CD4-positive, alpha-beta T cell treated with Interleukin-2 at 100 ng/mL for 4 hours (primary cell): ENCODE measurements at places on chromosomes 12 and 14.

GRCh38 chr12:49588281-49588680, 17.2 kb downstream of the FAM186B start:
- DNase-seq = no peak

DNA sequence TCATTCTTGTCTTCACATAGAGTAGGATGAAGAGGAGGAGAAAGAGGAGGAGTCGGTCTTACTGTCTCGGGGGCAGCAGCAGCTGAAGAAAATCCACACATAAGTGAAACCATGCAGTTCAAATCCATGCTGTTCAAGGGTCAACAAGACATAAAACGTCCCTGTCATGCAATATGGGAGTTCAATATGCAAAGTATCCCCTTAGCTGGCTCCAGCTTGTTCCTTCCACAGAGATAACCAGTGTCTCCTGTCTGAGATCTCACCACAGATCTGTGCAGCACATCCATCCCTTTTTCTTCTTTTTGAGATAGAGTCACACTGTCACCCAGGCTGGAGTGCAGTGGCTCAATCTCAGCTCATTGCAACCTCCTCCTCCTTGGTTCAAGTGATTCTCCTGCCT, 357.5 kb downstream of the GALC start:
- DNase-seq = no peak

DNA sequence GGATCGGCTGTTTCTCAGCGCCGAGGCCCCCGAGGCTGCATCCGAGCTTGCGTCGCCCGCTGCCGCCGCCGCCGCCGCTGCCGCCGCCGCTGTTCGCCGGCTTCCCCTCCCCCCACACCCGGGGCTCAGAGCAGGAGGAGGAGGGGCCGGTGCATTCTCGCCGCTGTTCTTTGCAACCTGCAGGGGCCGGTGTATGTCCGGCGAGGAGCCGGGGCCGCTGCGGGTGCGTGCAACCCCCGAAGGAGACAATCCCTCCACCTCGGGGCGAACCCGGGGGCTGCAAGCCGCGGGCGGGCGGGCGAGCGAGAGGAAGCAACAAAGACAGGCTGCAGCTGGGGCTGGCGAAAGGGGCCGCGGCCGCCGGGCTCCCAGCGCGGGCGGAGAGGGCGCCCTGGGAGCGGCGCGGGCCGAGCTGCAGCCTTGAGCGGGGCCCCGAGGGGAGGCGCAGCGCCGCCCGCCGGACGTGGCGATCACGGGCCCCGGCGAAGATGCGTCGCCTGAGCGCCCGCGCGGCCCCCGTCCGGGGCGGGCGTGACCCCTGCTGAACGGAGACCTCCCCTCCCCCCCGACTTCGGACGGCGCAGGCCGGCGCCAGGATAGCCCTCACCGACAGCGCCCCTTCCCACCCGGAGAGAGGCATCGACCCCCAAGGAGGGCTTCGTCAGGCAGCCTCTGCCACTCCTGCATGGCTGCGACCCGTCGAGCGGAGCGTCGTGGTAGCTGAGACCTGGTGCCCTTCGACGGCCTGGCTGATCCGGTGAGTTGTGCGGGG, 702 bp downstream of the FAM222A start:
- peak; percentile 42 for DNase-seq

DNA sequence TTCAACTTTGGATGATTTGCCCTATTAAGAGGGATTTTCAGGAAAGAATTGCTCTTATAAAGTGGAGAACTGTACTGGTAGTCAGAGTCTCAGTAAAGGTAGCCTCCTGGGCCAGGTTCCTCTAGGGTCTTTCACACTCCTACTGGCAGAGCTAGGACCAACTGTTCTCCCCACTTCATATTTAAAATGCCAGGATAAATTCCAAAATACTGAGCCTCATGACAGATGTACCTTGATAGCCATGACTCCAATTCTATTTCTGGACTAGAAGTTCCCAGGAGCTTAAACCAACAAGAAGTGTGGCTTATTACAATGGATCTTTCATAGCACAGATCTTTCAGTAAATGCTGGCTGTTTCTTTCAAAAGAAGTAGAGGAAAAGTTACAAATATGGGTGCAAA, 126.5 kb downstream of the C12orf75 start:
- DNase-seq = no peak

- no peak for DNase-seq
These were observed 8.7 kb downstream of the SHMT2 start for GRCh38 chr12:57237932-57238853.

DNA sequence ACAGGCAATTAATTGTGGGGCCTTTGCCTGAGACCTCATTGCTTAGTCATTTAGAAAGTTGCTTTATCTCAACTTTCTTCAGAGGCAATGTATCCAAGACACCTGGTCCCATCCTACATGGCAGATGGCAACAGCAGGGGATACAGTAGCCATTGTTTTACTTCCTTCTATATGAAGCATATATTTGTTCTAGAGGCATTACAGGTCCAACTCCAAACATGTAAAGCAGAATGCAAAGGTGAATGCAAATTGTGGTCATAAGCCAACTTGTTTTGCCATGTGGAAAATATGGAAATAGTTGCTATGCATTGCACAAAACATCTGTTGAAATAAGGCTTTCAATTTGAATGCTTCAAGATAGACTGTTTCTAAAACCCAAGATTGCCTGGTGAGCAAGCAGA, 109.8 kb upstream of the BCAT1 start:
- DNase-seq = no peak

- DNase-seq = no peak
These were observed 14.7 kb upstream of the ASIC1 start for GRCh38 chr12:50042693-50043092.

GRCh38 chr14:88195676-88196075, 127.4 kb downstream of the KCNK10 start:
- no peak for DNase-seq

DNA sequence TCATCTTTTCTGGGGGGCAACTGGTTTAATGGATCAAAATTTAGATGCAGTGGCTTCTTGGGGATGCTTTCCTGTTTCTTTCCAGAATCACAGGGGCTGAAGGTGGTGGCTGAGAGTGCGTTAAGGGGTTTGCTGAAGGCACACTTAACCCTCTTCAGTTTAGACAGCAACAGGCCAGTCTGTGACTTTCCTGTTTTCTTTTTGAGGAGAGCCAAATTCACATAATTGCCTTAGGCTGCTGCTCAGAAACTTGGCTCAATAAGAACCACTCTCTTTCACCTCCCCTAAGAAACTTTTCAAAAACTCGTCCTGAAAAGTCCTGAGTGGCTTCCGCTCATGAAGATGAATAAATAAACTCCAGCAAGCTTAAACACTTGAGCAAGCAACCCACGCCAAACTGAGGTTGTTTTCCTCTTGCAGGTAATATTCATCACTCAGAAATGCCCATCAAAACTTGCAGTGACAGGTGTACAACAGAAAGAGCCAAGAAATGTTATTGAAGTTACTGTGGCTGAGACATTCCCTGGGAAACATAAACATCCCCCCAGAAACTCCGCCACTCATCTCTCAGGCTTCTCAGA, 510.4 kb downstream of the TMEM132D start:
- DNase-seq = no peak

DNA sequence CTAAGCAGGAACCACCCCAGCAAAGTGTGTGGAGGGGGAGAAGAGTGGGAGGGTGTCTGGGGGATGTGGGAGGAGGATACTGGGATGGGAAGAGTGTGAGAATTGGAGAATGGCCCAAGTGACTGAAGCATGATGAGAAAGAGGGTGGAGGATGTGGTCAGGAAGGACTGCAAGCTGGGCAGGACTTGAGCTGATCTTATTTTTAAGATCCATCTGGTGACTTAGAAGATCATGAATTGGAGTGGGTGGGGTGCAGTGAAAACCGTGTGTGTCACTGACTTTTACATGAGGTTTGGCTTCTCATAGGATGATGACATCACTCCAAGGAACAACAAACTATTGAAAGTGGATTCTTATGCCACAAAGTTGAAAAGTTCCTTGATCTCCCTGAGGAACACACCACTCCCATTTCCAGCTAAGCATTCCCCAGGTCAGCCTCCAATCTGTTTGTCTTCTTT, 287.5 kb downstream of the GALC start:
- no peak for DNase-seq

DNA sequence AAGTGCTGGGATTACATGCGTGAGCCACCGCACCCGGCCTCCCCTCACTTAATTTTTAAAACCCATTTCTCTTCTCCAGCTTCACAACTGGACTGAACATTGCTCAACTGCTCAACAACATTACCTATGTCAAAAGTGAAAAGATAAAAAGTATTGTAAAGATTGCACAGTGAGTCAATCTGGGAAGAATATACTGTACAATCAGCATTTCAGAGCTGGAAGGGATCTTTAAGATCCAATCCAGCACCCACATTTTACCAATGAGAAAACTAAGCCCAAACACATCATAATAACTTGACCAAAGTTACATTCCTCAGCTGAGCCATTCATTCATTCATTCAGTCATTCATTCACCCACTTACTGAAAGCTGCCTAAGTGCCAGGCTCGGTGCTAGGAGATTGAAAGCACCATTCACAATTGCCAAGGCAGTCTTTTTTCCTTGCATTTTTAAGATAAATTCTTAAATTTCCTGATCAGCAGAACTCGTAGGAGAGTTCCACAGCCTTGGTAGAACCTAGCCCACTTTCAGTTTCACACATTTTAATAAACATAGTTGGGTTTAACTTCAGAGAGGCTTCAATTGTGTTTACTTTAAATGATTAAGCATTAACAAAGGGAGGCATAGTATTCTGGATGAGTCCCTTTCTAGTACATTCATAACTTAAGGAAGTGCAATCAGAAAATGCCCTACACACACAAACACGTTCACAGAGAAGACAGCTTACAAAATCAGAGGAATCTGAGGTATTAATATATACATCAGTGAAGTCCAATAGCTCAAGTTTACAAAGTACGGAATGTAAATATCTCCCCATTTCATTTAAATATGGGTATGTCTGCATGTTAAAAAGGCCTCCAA, 3.0 kb downstream of the GALNT4 start:
- DNase-seq = no peak

DNA sequence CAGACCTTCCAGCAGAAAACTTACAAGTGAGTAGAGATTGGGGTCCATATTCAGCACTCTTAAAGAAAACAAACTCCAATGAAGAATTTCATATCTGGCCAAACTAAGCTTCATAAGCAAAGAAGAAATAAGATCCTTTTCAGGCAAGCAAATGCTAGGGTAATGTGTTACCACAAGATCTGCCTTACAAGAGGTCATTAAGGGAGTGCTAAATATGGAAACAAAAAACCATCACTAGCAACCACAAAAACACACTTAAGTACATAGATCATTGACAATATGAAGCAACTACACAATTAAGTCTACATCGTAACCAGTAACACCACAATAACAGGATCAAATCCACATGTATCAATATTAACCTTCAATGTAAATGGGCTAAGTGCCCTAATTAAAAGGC, 47.1 kb upstream of the CLEC14A start:
- no peak for DNase-seq

GRCh38 chr14:76086636-76087035, 65.1 kb upstream of the GPATCH2L start:
- no peak for DNase-seq

DNA sequence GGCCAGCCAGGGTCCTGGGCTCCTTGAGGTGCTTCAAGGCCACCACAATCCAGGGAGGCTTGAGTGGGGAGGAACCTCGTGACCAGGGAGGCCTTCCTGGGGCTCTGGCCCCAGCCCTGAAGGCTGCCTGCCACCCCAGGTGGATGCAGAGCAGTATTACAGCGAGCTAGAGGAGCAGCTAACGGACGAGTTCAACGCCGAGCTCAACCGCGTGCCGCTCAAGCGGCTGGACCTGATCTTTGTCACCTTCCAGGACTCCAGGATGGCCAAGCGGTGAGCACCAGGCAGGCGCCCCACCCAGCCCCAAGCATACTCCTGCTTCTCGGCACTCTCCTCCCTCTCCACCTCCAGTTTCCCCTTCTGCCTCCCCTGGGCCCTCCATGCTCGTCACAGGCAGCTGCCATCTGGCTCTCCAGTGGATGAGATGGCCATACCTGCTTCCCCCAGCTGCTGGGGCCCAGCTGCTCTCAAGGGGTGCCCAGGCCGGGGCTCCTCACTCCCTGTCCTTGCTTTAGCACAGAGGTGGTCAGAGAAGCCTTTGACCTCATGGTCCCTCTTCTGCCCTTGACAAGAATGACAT, 30.6 kb downstream of the NGB start:
- DNase-seq = no peak

GRCh38 chr12:121613462-121613861, 12.9 kb upstream of the ORAI1 start:
- no peak for DNase-seq

DNA sequence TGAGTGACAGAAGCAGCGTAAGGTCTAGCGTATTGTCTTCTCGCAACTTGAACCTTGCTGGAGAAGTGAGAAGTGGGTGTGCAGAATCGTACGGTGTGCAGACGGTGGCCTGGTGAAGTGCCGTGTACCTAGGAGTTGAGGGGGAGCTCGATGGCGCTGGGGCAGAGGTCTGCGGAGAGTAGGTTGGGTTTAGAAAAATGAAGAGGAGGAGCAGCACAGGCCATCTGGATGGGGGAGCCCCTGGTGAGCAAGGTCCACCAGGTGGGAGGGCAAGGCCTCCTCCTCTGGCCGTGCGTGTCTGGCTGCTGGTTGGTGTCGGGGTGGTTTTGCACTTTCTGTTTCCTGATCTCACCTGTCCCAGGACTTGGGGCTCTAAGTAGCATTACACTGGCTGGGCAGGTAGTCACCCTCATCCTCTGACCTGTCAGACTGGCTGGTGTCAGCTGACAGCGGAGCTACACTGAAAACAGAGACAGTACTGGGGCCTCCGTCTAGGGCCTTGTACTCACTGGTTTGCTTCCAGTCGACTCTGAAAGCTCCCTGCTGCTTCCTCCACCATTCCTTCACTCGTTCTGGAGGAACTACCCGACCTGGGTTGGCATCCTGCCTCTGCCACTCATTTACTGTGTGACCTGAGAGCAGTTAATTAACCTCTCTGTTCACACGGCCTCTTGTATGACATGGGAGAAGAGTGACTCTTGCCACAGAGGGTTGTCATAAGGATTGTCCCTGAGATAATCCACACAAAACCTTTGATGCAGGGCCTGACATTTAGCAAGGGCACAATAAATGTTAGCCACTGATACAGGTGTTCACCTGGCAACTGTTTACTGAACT, 228.3 kb downstream of the SLC41A2 start:
- DNase-seq = no peak

GRCh38 chr12:57629897-57630471, 3.0 kb downstream of the B4GALNT1 start:
- DNase-seq = no peak
